ENCODE measurements at places on chromosomes 6 and 20. TPM values are rescaled to one million over a fixed set of nuclear protein-coding genes. Genes with fewer than 3 reads are reported as not detected.

GMPR gene
- 20.4 TPM for total RNA-seq

MYL9 gene
- 11.6 TPM for total RNA-seq

NKAPL gene
- total RNA-seq = 0.85 TPM

KIF6 gene
- not detected for total RNA-seq

CNR1 gene
- under 0.01 TPM for total RNA-seq

HFE gene
- 2.4 TPM for total RNA-seq

COL9A1 gene
- total RNA-seq = not detected

Measured in endothelial cell of coronary artery (primary cell).